ENCODE measurements at places on chromosomes 5 and 9. TPM values are rescaled to one million over a fixed set of nuclear protein-coding genes. Genes with fewer than 3 reads are reported as not detected.

- H3K36me3 ChIP-seq, result no peaks in the 10 kb centered on the region
- H3K27ac ChIP-seq, result no peak overlapping the region
- no peak overlapping the region for H3K4me3 ChIP-seq
- H3K27me3 ChIP-seq, result no peaks in the 10 kb centered on the region
- peak; percentile 47 for DNase-seq
These were observed 357.6 kb downstream of the RAB3C start for GRCh38 chr5:58940446-58940845.

DNA sequence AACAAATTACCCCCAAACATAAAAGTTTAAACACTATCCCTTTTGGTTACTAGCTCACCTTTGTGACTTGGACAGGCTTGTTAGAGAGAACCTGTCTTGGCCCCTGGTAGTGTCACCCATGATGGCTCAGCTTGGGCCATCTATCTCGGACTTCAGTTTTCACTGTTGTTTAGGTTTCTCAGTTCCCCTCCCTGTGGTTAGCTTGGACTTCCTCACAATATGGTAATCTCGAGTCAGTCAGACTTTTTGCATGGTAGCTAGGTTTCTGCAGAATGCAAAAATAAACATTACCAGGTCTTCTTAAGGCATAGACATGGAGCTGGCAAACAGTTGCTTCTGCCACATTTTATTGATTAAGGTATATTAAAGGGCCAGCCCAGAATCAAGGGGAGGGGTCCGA lies 324.3 kb upstream of the RORB start:
- H3K4me3 ChIP-seq, result no peak overlapping the region
- no peaks in the 10 kb centered on the region for H3K36me3 ChIP-seq
- H3K27me3 ChIP-seq, result no peaks in the 10 kb centered on the region
- H3K4me1 ChIP-seq, result no peaks in the 10 kb centered on the region
- no peak overlapping the region for H3K27ac ChIP-seq

- H3K27ac ChIP-seq, result no peak overlapping the region
- no peak overlapping the region for H3K4me3 ChIP-seq
- no peaks in the 10 kb centered on the region for H3K4me1 ChIP-seq
- DNase-seq, result no peak
- H3K27me3 ChIP-seq, result no peaks in the 10 kb centered on the region
These were observed 43.4 kb downstream of the UBE2R2 start for GRCh38 chr9:33860200-33860871.

DNA sequence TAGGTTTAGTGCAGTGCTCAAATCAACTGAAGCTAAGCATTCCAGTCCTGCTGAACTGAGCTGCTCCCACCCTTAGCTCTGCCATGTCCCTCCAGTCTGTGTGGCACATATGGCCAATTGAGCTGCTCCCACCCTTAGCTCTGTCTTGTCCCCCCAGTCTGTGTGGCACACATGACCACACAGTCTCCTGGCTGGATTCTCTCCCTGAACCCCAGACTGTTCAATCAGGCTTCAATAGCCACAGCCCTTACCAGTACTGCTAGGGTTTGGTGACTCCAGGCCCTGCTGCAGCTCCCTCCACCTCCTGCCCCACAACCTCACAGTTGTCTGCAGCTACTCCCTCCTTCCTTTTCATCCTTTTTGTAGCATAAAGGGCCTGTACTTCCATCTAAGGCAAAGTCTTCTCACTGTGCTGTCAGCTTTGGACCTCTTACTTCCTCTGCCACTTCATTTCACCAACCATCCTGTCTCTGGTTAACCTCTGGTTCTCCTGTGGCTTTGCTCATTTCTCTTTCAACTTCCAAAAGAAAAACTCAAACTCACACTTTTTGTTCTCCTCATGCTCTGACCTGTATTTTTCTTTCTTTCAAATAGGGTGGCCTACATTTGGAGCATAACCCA lies 50.8 kb downstream of the ADAMTS12 start:
- DNase-seq, result no peak
- no peaks in the 10 kb centered on the region for H3K4me1 ChIP-seq
- no peak overlapping the region for H3K4me3 ChIP-seq
- H3K27ac ChIP-seq, result no peak overlapping the region
- no peaks in the 10 kb centered on the region for H3K36me3 ChIP-seq

- no peak overlapping the region for H3K27ac ChIP-seq
- peak; percentile 72 for DNase-seq
- H3K36me3 ChIP-seq, result no peaks in the 10 kb centered on the region
These were observed 303.8 kb upstream of the PRR16 start for GRCh38 chr5:120160124-120160895.

SLC34A3 gene
- total RNA-seq, result 0.06 TPM

WWC1 gene
- total RNA-seq, result 12.9 TPM

KIF4B gene
- 0.11 TPM for total RNA-seq

NAIF1 gene
- 7.2 TPM for total RNA-seq

All from spinal cord (tissue), 10 donors.